ENCODE measurements at places on chromosomes 13 and 19. TPM values are rescaled to one million over a fixed set of nuclear protein-coding genes. Genes with fewer than 3 reads are reported as not detected.

GRCh38 chr19:47720669-47721422, 7.6 kb downstream of the EHD2 start:
- H3K4me1 ChIP-seq: no peaks in the 10 kb centered on the region
- DNase-seq: no peak
- no peaks in the 10 kb centered on the region for H3K36me3 ChIP-seq

DNA sequence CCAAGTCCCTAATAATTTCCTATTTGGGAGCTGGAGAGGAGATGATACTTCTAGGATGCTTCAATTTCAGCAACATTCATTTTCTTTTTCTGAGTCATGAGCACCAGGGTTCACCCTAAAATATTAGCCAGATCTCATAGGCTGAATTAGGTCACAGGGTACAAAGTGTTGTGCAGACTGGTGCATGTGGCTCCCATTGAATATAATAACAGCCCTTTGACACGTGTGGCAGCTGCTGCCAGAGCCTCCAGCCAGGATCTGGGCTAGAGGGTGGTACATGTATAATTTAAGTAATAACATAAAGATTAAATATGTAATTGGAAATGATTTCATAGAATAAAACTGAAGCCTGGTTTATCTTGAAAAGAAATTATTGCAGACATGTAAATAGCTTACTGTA, 244.9 kb downstream of the ATP8A2 start:
- peaks cover 2% of the 10 kb centered on the region for H3K27me3 ChIP-seq
- no peaks in the 10 kb centered on the region for H3K36me3 ChIP-seq
- H3K4me1 ChIP-seq: no peaks in the 10 kb centered on the region

DNA sequence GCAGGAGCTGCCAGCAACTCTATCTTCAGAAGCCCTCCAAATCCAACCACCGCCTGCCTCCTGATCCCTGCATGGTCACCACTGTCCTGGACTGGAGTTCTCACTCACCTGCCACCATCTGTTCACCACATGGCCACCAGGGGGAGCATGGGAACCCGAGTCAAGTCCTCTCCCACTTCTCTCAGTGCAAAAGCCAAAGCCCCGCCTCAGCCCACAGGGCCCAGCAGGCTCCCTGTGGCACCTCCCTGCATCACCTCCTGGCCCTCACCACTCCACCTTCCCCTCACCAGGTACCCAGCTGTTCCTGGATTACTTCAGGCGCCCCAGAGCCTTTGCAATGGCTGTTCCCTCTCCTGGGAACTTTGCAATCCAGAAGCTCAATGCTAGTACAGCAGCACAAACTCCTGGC, 5.3 kb downstream of the DHPS start:
- H3K36me3 ChIP-seq: peaks cover 6% of the 10 kb centered on the region
- no peaks in the 10 kb centered on the region for H3K27me3 ChIP-seq
- DNase-seq: peak; percentile 84
- no peak overlapping the region for H3K27ac ChIP-seq
- H3K4me1 ChIP-seq: peaks cover 18% of the 10 kb centered on the region
- H3K4me3 ChIP-seq: no peak overlapping the region

KIR3DL1 gene
- not detected for total RNA-seq

DNA sequence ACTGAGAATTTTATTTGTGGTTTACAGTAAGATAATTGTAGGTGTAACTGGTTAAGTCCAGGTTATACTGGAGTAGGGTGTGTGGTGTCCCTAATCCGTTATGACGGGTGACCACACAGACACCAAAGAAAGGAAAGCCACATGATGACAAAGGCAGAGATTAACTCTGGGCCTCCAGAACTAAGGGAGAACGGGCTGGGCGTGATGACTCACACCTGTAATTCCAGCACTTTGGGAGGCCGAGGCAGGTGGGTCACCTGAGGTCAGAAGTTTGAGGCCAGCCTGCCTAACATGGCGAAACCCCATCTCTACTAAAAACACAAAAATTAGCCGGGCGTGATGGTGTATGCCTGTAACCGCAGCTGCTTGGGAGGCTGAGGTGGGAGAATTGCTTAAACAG, 10.2 kb upstream of the FUT2 start:
- no peaks in the 10 kb centered on the region for H3K4me1 ChIP-seq
- H3K27ac ChIP-seq: no peak overlapping the region
- no peaks in the 10 kb centered on the region for H3K27me3 ChIP-seq
- H3K36me3 ChIP-seq: no peaks in the 10 kb centered on the region
- H3K4me3 ChIP-seq: no peak overlapping the region

GRCh38 chr19:17751103-17751911, at the start of gene FCHO1:
Gene FCHO1, plus strand, starts transcription at chr19:17751477. Its CDS starts 3,688 bp downstream, at chr19:17755165.
- H3K4me3 ChIP-seq: peak within 1 kb of the TSS; percentile 64
- peak within 1 kb of the TSS; percentile 99 for H3K27ac ChIP-seq
- DNase-seq: peak; percentile 94
- H3K4me1 ChIP-seq: peaks cover 71% of the 10 kb centered on the region

MAB21L1 gene
- not detected for total RNA-seq

KLK1 gene
- 16.9 TPM for total RNA-seq

- H3K4me3 ChIP-seq: no peak overlapping the region
- DNase-seq: no peak
Measured at GRCh38 chr13:100532836-100533435, 55.7 kb downstream of the GGACT start.
